ENCODE measurements at places on chromosomes 6 and 20.

DNA sequence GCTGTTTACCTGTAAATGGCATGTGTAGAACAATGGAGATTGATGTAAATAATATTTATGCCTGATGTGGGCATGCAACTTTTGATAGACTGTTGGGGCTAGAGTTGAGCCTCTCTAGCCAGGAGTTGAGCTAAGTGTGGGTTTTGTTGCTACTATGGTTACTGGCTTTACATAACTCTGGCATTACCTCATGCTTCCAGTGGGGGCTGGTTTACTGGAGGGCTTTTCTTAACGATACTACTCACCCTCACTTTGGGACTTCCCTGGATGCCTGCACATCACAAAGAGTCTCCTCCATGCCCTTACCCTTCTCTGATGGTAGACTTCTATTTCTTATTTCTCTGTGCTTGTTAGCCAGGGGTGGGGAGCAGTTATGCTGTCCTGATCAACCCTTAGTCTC, 524.6 kb upstream of the CDH4 start:
- DNase-seq = no peak

DNA sequence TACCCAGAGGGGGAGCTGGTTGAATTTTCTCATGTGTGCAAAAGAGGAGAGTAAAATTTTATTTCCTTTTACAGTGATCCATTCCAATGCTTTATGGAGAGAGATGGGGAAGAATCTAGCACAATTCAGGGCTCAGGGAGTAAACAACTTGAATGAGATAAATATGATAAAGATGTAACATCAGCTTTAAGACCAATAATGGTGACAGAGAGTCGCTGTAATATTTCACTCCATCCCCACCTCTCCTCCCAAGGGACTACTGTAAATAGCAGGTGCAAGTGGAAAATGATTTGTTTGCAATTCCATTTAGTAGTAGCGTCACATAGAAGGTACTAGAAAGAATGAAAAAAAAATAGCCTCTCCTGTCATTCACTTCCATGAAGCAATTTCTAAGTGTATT, 4.8 kb downstream of the CRISP3 start:
- no peak for DNase-seq

DNA sequence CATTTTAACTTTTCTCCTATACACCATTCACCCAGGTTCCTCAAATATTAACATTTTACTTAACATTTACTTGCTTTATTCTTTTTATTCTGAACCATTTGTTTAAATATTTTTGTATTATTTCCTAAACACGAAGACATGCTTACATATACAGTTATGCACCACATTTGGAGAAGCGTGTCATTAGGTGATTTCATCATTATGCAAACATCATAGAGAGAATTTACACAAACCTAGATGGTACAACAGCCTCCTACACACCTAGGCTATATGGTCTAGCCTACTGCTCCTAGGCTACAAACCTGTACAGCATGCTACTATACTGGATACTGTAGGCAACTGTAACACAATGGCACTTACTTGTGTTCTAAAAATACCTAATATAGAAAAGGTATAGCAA, 6.6 kb downstream of the TDP2 start:
- no peak for DNase-seq

DNA sequence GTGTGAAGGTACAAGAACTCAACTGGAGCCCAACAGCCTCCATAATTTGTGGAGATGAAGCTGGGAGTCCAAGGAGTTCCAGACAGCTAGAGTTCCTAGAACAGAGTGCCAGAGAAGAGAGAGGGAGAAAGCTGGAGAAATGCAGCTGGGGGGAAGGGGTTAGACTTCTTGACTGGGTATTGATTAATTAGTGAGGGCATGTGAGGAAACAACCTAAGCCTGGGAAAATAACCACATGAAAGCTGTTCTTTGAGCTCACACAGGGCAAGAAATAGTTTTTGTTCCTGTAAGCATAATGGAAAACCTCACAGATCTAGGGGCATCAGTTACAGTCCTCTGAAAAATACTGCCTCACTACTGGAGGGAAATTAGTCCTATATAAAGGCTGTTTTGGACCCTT, 230.5 kb upstream of the FKBP1C start:
- no peak for DNase-seq

DNA sequence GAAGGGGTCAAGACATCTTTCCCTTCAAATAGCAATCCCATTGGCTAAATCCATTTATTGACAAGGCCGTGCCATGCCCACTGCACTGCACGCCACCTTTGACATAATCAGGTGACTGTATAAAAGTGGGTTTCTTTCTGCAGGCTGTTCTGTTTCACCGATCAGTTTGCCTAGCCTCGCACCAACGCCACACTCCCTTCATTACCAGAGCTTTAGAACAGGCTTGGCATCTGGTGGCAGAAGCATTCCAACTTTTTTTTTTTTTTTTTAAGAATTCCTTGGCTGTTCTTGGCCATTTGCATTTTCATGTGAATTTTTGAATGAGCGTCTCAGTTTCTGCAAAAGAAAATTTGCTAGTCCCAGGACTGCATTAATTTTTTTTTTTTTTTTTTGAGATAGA, 78.1 kb downstream of the PPP1R3G start:
- DNase-seq = no peak

GRCh38 chr20:19387251-19387650, 174.8 kb downstream of the SLC24A3 start:
- DNase-seq = no peak

GRCh38 chr6:144493035-144493910, 208.1 kb downstream of the UTRN start:
- DNase-seq = peak; percentile 15

DNA sequence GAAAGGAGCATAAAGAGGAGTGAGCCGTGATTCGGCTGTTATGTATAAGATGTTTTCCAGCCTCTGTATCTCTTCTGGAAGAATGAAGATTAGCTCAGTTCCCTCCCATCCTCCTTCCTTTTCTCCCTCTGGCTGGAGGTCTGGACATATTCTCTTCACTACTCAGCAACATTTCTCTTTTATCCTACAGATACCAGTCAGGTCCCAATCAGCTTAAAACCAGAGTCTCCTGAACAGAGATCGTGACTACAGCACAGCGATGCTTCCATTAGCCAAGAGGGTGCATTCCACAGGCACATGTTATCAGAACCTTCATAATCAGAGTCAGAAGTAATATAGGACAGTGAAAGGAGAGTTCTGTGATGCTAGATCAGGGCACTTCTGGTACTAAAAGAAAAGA, 133.9 kb upstream of the SOX4 start:
- DNase-seq = no peak

- no peak for DNase-seq
These were observed 9.4 kb downstream of the OR12D1 start for GRCh38 chr6:29424168-29424567.
